Stimulated activated CD4-positive, alpha-beta T cell treated with anti-CD3 and anti-CD28 coated beads, Interleukin-4, amount 100 ng/mL, for 24 hours (primary cell): ENCODE measurements at places on chromosomes 1 and 21.

DNA sequence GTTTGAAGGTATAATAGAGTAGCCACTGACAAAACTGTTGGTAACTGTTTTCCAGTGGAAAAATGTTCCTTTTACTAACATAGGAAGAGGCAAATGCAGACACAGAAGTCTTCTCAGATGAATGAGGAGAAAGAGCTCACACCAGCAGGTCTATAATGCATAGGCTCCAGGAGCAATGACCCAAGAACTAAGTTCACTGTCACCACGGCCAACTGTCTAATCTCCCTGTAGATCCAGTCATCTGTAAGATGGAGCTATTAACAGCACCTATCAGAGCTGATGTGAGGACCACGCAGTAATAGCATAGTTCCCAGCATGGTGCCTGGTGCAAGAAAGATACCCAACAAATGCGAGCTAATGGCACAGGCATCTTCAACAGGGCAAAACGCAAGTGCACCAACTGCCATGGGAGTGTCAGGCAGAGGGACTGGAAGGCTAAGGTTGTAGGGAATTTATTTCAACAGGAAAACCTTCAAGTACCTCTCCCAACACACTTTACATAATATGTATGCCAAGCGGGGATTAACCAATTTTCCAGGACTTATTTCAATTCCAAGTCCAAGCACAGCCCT is 12.9 kb downstream of the GNB1 start:
- DNase-seq, result no peak

DNA sequence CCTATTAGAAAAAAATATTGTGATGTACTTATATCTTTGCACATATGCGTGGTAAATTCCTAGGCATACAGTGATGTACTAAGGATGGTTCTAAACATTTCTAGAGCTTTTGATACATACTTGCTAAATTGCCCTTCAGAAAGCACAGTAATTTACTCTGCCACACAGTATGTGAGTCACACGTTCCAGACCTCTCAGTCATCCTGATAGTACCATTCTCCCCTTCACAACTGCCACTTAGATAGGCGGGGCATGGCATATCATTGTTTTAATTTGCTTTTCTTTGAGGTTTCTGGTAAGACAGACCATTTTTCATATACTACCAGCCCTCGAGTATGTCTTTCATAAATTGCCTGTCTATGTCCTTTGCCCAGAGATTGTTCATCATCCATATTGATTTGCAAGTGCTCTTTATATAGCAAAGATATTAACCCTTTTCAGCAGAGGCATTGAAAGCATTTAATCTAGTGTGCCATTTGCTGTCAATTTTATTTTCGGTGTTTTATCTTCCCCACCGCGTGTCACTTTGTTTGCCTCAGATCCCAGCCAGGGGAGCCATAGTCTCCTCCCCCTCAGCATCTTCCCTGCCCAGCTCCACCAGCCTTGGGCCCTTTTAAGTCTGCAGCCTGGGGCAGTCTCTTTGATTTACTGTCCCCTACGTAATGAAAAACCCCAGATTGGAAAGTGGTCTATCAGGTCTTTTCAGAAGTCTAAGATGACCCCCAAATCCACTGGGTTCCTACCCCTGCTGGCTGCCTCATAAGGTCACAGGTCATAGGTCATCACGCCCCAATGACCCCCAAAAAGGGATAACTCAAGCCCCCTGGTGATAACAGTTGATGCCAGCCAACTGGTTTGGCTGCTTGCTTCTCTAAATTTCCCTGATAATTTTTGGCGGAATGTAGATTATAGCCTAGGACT is 11.8 kb upstream of the PAX7 start:
- no peak for DNase-seq

- no peak for DNase-seq
These were observed 64.6 kb upstream of the WDR26 start for GRCh38 chr1:224499204-224499603.

GRCh38 chr1:206923009-206923960 is 1.5 kb upstream of the FCMR start:
- peak; percentile 76 for DNase-seq

DNA sequence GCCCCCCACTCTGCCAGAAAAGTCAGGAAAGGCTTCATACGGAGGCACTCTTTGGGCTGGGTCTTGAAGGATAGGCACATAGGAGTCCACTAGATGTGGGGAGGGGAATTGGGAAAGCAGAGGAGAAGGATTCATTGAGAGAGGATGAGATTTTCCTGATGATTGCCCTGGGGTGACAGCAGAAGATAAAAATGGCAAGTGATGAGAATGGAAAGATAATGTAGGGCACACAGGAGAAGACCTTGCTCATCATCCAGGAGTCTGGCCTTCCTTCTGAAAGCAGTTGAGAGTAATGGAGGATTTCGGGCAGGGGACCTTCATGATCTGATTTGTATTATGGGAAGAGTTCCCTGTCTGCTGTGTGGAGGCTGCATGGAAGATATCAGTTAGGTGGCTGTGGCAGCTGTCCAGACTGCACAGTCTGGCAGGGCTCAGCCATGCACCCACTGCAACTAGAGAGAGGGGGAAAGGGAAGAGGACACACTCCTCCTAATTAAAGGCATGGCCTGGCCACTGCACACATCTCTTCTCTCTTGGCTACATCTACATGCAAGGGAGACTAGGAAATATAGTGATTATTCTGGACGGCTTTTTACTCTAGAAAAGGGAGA is 9.6 kb upstream of the FABP3 start:
- no peak for DNase-seq

DNA sequence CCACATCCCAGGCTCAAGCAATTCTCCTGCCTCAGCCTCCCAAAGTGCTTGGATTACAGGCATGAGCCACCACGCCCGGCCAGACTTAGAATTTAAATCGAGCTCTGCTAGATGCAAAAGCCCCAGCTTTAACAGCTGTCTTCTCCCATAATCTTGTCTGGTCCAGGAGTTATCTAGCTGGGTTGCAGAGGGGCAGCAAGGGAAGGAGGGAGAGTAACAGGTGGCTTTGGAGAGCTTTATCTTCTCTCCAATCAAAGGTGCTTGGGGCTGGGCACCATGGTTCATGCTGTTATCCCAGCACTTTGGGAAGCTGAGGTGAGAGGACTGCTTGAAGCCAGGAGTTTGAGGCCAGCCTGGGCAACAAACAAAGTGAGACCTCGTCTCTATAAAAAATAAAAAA is 3.9 kb downstream of the RHBG start:
- DNase-seq, result no peak

GRCh38 chr1:185864889-185865517 is 130.8 kb downstream of the HMCN1 start:
- no peak for DNase-seq

GRCh38 chr1:107776900-107777663 is 187.9 kb downstream of the VAV3 start:
- no peak for DNase-seq

DNA sequence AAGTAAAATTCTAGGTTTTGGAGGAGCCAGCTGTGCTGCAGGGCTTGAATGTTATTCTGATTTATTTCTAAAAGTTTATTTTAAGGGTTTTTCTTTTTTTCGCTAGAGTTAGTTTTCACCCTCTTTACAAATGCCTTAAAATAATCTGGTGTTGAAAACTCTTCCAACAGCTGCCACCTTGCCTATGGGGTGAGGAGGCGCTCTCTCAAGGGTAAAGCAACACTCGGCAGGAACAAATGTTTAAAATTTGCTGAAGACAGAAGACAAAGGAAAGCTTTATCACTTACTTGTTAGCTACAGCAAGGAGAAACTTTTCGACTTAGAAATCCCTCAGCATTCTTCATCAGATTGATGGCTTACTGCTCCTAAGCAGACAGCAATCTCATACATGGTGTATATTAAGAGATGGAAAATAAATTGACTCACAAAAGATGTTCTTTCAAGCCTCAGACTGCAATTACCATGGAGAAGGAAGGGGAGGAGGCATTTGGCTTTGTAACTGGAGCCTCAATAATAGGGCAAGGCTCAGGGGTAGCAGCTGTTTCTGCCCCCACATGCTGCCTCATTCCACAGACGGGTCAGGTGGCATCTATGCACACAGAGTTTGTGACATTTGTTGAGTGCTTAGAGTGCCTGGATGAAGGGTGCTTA is 79.8 kb upstream of the RALGPS2 start:
- DNase-seq, result no peak

GRCh38 chr1:59678493-59679228 is 136.1 kb upstream of the HOOK1 start:
- DNase-seq, result no peak
